Activated CD8-positive, alpha-beta T cell treated with anti-CD3 and anti-CD28 coated beads, Interleukin-2, amount 10 ng/mL, durations not matched to agents 7 days and 5 days (primary cell): ENCODE measurements at places on chromosomes 16 and 17.

- DNase-seq: no peak
Measured at GRCh38 chr17:34201767-34202166, 53.3 kb upstream of the CCL2 start.

- DNase-seq: no peak
Measured at GRCh38 chr17:19281161-19281560, 44.0 kb downstream of the EPN2 start.

DNA sequence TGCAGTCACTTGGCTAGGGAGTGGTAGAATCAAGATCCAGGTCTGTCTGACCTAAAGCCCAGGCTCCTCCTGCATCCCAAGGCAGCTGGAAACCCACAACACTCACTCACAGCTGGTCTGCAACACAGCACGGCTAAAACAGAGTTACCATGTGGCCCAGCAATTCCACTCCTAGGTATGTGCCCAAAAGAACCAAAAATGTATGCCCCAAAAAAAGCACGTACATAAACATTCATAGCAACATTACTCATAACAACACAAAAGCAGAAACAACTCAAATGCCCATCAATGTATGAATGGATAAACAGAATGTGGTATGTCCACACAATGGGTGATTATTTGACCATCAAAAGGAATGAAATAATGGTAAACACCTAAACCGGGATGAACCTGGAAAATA, 8.9 kb downstream of the TVP23A start:
- no peak for DNase-seq

- peak; percentile 49 for DNase-seq
Measured at GRCh38 chr17:78329263-78330059, 30.4 kb downstream of the SOCS3 start.

DNA sequence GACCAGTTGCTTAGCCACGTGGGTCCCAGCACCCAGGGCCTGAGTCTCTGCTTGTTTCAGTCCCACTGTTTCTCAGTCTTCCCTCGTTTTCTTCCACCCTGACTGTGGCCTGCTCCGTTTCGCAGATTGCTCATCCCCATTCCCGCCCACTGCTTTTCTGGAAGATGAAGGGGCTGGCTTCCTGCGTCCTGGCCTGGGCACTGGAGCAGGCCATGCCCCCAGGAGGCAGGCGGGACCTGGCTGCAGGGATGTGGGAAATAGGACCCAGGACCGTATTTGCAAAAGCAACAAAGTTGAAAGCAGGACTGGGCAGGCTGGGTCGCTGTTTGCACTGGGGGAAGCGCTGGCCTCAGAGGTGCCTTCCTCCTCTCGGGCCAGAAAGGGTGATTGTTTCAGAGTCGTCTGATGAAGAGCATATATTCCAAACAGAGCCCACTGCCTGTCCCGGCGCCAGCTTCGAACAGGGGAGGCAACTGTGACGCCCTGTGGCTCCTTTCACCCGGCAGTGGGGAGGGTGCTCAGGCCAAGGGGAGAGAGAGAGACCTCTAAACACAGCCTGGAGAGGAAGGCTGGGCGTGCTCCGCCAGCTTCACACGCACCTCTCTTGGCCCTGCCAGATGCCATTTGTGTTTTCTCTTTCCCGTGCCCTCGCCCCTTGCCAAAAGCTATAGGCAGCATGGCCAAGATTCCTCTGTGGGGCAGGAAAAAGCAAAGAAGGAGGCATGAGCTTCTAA, 108.6 kb downstream of the CMIP start:
- DNase-seq: no peak

DNA sequence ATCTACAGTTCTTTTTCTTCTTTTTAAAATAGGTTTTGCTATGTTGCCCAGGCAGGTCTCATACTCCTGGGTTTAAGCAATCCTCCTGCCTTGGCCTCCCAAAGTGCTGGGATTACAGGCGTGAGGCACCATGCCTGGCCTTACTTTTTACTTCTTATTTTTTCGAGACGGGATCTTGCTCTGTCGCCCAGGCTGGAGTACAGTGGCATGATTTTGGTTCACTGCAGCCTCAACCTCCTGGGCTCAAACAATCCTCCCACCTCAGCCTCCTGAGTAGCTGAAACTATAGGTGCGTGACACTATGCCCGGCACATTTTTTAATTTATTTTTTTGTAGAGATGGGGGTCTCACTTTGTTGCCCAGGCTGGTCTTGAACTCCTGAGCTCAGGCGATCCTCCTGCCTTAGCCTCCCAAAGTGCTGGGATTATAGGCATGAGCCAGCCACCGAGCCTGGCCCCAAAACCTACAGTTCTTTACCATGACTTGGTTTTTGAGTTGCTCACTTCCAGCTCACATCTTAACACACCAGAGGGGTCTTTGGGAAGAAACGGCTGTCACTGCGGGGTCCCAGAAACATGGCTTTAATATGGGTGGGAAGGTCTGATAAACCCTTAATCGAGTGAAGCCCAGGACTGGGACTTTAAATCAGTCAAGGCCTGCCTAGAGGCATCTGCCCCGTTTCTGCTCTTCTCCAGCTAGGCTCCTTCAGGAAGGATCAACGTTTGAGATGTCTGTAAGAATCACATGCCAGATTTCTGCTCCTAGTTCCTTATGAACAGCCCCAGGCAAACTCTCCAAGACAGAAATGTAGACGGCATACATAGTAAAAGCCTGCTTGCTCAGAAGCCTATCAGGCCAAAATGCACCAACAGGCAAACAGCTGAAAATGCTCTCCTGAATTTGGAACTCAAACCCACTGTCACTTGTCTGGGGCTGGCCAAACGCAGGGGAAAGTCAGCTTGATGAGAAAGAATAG, 91.7 kb upstream of the TOB1 start:
- no peak for DNase-seq

DNA sequence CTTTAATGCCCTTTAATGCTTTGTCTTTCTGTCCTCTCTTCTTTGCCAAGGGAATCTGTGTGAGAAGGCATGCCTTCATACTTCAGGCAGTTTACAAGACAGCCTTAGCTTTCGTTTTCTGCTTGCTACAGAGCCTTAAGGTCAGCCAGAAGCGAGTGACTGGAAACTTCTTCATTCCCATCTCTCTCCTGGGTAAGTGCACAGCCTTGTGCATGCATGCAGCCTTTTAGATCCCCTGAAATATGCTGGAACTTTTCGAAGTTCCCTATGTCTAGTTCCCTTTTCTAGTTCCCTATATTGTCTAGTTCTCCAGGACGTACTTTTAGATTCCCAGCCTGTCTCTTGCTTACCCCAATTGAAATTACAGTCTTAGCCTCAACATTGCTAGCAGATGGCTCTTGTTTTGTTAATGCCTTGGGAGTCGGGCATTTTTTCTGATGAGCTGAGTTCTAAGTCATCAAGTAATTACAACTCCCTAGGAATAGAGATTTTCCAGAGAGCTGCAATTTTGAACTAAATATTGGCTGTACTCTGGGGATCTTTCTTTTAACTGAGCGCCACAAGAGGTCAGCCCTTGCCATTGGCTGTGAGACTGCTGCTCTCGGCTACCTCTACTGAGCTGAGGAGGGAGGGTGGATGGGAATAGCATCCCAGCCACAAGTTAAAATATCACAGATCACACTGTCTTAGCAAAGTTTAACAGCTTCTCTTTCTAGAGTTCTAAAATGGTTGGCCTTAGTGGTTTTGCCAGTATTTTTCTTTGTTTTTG, 22.7 kb upstream of the PPM1D start:
- DNase-seq: peak; percentile 22

- DNase-seq: no peak
Measured at GRCh38 chr17:59439741-59440211, 108.3 kb downstream of the YPEL2 start.

GRCh38 chr16:29790949-29791844, 646 bp downstream of the KIF22 start:
- peak; percentile 34 for DNase-seq

GRCh38 chr16:47045023-47045422, 71.5 kb upstream of the DNAJA2 start:
- no peak for DNase-seq

- DNase-seq: no peak
Measured at GRCh38 chr17:3512505-3513171, 36.8 kb downstream of the ASPA start.

DNA sequence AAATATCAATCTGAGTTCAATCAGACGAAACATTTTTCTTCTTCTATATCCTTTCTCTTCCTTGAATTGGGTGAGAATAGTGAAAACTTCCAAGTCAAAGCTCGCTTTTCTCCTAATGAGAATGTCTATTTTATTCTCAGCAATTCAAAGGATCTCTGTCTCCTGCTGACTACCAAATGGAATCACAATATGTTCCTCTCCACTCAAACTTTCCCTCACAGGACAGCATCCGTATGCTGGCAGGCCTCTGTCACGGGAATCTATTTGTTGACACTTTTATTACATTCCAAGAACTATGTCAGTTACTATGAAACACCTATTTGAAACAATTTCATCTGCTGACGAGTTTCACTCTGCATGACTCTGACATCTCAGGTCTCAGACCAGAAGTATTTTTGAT, 1196.6 kb downstream of the CDH11 start:
- DNase-seq: no peak

DNA sequence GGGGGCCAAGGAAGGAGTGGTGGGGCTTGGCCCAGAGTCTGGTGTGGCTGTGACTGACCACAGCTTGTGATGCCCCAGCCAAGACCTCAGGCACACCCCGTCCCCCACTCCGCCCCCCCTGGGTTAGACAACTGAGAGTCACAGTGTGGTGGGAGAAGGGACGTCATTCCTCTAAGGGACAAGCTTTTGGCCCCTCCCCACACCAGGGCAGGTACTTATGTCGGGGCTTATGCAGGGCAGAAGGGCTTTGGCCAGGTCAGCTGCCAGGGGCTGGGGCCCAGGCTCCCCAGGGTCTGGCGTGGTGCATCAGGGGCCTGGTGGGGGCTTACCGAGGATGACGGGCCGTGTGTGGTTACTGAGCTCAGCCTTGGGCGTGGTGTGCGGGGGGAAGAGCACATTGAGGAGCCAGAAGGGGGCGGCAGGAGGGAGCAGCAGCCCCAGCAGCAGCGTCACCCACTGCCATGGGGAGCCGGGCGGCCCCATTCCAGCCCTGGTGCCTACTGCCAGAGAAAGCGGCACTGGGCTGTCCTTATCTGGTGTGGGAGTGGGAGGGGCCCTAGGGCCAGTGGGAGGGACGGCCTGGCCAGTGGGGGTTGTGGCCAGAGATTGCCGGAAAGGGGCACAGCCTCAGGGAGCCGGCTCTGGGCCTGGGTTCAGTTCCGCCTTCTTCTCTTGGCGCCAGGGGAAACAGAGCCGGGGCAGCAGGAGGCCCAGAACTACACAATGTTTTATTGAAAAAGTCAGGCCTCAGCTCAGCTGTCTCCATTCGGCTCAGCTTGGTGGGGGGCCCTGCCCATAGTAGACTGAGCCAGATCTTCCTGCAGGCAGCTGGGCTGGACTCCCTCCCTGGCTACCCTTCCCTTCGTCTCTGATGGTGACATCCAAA, at the start of gene LCAT:
LCAT (minus strand) TSS at position 502 of the 886 bp plus-strand sequence; CDS start at position 483, 19 bp downstream.
- no peak for DNase-seq

DNA sequence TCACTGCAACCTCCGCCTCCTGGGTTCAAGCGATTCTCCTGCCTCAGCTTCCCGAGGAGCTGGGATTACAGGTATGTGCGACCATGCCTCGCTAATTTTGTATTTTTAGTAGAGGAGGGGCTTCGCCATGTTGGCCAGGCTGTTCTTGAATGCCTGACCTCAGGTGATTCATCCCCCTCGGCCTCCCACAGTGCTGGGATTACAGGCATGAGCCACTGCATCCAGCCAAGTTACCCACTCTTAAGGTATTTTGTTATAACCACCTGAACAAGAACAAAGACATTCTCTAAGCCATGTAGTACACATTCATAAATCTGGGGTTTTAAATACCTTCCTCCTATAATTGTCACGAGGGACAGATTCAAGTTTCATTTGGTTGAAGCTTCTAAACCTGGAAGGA, 12.3 kb upstream of the TMEM170A start:
- DNase-seq: no peak

DNA sequence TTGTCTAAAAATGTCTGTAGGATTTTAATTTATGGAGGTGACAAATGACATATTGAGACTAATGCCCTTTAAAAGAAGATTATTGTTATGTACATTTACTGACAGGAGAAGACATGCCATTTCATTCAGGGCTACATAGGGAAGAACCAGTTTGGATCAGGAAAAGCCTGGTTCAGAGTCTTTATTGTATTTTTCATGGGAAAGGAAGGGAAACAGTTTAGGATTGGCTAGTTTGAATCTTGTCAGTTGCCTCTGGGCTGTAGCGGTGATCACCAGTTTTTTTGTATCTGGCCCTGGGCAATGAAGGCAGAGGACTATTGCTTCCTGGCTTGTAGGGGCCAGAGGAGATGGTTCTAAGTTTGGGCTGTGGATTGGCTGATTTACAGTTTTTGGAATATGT, 31.8 kb downstream of the NSRP1 start:
- no peak for DNase-seq

DNA sequence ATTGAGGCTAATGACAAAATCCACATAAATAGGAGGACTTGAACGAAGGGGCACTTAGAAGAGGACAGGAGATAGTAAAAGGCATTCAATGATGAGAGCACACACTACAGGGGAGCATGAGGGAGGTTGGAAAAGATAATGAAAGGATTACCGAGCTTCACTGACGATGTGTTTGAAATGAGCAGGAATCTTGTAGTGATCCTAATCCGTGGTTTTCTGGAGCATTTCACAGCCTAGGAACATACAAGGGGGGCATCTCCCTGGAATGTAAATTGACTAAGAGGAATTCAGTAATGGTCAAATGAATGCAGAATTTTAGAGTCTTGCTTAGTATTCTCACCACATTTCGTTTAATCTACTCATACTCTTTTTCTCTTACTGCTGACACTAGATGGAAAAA, 5.2 kb downstream of the ATMIN start:
- no peak for DNase-seq

GRCh38 chr16:10950393-10950792, 6.0 kb downstream of the CLEC16A start:
- DNase-seq: no peak

- DNase-seq: no peak
Measured at GRCh38 chr17:78306913-78307312, 53.0 kb downstream of the SOCS3 start.

GRCh38 chr17:9994761-9995160, 89.7 kb upstream of the RCVRN start:
- no peak for DNase-seq

DNA sequence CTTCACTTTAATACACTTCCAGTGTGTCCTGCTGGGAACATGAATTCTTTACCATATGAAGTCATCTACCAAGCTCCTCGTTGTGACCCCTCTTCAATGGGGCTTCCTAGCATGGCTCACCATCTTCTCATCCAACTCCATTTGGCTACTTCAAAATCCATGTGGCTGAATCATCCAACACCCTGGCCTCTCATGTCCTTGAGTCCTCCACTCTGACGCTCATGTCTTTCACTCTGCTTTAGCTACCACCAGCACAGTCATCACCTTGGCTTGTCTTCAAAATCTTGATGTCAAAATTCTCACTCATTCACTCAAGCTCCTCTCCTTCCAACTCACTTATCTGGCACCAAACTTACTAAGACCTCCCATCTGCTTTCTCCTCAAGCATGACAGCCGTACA, 35.8 kb downstream of the AMFR start:
- no peak for DNase-seq

- DNase-seq: no peak
Measured at GRCh38 chr17:8681170-8681949, 50.8 kb upstream of the MYH10 start.

DNA sequence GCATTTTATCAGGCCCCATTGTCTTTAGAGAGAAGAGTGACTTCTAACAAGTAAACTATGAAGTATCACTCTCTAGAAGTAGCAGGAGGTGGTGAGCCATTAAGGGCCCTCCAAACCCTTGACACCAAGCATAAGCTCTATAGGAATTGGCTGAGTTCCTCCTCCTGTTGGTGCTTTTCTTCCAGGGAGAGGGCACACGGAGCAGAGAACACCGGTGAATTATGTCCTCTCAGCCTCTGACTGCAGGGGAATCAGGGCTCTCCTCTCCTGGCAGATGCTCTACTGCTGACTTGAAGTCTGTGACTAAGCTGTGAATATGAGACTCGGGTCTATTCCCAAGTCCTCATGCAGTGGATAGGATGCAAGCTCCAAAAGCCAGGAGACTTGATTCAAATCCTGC, 32.3 kb downstream of the CHD9 start:
- no peak for DNase-seq
